Spinal cord (tissue), 10 donors: ENCODE measurements at places on chromosomes 7 and 10. TPM values are rescaled to one million over a fixed set of nuclear protein-coding genes. Genes with fewer than 3 reads are reported as not detected.

DNA sequence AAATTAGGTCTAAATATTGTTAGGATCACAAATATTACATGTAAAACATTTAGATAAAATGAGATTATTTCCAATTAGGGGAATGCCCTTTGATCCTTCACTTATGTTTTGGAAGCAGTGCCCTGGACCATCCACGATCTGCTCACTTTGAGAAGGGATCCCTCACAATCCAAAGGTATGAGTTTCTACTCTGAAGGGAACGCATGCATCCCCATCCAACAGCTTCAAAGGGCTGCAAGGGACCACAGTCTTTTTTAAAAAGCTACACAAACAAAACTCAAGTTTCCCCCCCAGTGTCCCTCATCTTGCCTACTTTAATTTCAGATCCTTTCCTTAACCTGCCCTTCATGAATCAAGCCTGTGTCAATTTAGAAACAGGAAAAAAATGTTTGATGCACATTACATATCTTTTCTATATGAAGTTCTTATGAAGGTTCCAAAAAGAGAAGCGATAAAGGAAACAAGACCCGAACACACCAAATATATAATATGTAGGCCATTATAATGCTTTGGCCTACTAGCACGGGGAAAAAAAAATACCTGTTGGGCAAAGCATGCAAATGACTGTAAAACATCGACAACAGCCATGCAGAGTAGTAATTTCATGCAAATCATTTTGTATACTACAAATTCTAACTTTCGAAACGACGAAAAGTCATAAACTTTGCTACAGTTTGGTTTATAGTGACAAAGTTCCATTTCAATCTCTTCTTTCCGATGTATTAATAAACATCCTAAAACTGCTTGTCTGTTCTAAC is 2.0 kb downstream of the EIF3A start:
- DNase-seq = no peak

GRCh38 chr10:113475381-113475807 is 77.5 kb upstream of the HABP2 start:
- DNase-seq = no peak

DNA sequence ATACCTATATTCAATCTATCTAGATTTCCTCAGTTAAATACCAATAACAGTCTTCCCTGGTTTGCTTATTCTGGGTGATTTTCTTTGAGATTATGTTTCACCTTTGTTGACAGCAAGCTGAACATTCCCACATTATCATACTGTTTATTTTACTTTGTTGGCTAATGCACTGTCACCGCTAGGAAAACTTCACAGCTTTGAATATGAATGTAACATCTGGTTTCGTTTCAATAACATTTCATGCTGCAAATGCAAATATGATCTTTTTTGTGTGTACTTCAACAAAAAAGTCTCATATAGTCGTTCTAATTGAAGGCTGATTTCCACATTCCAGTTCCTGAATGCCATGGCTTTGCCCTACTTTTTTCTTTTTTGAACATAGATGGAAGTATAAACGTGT is 946.3 kb upstream of the GHITM start:
- DNase-seq = no peak

GRCh38 chr7:41584746-41585145 is 118.1 kb downstream of the INHBA start:
- DNase-seq = no peak

DNA sequence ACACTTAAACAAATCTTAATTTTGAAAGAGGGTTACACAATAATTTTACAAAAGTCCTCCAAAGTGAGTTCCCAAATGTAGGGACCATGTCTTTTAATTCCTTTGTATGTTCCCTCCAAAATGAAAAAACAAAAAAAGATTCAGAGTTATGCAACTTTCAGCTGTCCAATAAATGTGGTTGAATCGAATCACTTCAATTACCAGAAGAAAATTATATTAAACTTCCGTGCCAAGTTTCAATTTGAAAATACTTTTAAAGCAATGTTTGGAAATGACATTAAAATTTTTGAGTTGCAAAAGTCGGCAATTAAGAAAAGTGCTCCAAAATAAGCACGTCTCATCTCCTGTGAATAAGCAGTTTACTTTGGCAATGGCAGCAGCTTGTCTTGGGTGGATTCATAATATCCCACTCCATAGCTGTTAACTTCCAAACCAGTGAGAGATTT is 60.3 kb upstream of the C1GALT1 start:
- DNase-seq = no peak

DNA sequence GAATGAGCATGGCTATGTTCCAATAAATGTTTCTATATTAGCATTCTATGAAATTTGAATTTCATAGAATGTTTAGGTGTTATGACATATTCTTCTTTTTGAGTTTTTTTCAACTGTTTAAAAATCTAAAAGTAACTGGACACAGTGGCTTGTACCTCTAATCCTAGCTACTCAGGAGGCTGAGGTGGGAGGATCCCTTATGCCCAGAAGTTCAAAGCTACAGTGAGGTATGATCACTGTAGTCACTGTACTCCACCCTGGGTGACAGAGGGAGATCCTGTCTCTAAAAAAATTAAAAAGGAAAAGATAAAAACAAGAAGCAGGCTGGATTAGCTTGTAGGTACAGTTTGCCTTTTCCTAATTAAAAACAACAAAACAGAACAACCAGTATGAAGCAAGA is 95.1 kb downstream of the NRBF2 start:
- no peak for DNase-seq

DNA sequence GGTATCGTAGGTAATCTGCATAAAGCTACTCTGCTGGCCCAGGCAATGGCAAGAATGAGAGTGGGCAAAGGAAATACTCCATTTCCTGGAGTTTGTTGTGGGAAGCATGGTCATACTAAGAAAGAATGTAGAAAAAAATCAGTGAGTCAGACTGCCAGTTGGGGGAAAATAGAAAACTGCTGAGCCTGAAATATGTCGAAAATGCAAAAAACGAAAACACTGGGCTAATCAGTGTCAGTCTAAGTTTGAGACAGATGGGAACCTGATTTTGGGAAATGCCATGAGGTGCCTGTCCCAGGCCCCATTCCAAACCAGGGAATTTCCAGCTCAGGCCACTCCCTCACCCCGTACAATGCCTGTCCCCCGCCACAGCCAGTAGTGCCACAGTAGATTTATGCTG is 150.0 kb downstream of the ZNF33B start:
- DNase-seq = no peak

DNA sequence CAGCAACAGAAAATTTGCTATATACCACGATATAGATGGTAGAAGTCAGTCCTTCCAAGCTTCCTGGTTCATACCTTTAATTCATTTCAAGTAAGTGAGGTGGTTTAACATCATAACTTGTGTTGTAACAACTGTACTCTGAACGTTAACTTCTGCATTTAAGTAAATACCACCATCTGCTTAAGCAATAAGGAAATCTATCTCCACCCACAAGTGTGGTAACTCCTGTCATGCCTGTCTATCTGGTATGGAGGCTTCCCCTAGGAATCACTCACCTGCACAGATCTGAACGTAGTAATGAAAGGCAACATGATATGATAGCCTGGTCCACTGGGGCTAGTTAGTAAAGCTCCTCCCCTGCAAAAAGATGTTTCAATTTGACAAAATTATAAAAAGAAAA is 2.3 kb downstream of the ERLIN1 start:
- no peak for DNase-seq

GRCh38 chr10:28492116-28492920 is 40.6 kb upstream of the WAC start:
- DNase-seq = no peak

GRCh38 chr7:97731736-97732564 is at the start of gene TAC1:
Gene TAC1, plus strand, starts transcription at chr7:97732086. Its CDS starts 527 bp downstream, at chr7:97732613.
- DNase-seq = no peak

The FAM25A gene
- total RNA-seq = not detected
